ENCODE measurements at places on chromosomes 3 and 15. TPM values are rescaled to one million over a fixed set of nuclear protein-coding genes. Genes with fewer than 3 reads are reported as not detected.

- DNase-seq, result no peak
Measured at GRCh38 chr3:153169793-153170383, 7.9 kb downstream of the RAP2B start.

Gene CYP19A1
- not detected for polyA plus RNA-seq

DNA sequence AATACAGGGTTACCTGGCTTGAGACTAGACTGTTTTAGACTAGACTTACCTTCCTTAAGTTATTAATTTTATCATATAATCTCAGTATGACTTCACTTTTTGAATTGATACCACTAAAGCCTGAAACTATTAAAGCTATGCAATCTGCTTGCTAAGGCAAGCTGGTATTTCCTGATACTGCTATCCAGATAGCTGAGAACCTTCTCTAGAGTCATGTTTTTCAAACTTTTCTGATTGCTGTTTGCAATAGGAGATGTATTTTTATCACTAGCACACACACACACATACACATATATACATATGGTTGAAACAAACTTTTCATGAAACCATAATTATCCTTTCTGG lies 9.3 kb upstream of the MAGI1 start:
- DNase-seq, result peak; percentile 43

GRCh38 chr3:122055215-122055614 lies at the start of gene CD86:
Gene CD86 (plus strand): TSS chr3:122055362. CDS start chr3:122055490, 128 bp downstream.
- DNase-seq, result no peak

- no peak for DNase-seq
Measured at GRCh38 chr3:97884586-97885123, 62.8 kb downstream of the CRYBG3 start.

DNA sequence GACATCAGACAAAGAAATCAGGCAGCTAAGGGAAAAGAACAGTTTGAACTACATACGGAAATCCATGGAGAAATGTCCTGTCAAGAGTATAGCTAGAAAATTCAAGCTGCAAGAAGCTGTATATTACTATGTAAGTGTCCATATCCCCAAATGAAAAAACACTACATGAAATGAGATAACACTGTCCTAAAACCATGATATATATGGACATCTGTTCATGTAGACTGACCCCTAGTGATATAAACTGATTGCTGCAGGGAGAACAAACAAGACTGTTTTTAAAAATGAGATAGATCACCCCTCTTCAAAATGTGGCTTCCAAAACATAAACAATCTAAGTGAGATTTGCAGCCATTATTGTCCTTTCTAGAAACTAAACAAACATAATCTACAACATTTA lies 985.6 kb downstream of the EPHA3 start:
- no peak for DNase-seq

Gene RABL3
- 2.6 TPM for polyA plus RNA-seq

Gene FBLN2
- polyA plus RNA-seq, result 2.3 TPM

DNA sequence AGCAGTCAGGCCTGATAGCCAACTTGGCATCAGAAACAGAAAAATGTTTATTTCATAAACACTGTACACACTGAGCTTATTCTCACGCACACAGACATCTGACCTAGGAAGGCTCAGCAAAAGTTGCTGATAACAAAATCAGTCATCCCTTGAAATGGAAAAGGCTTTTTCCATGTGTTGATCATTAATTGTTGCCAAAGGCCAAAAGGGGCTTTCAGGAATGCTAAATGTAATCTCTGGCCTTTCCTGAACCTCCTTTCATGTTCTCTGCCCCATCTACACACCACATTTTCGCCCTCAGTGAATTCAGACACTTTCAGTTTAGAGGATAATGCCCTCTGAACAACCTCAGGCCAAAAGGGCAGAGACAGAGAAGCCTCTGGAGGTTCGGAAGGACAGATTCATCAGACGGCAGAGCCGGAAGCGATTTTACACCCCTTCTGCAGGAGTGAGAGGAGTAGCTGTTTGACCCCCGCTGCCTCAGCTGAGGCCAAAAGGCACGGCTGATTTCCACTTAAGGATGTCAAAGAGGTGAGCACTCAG lies 14.5 kb downstream of the RTP4 start:
- peak; percentile 41 for DNase-seq

DNA sequence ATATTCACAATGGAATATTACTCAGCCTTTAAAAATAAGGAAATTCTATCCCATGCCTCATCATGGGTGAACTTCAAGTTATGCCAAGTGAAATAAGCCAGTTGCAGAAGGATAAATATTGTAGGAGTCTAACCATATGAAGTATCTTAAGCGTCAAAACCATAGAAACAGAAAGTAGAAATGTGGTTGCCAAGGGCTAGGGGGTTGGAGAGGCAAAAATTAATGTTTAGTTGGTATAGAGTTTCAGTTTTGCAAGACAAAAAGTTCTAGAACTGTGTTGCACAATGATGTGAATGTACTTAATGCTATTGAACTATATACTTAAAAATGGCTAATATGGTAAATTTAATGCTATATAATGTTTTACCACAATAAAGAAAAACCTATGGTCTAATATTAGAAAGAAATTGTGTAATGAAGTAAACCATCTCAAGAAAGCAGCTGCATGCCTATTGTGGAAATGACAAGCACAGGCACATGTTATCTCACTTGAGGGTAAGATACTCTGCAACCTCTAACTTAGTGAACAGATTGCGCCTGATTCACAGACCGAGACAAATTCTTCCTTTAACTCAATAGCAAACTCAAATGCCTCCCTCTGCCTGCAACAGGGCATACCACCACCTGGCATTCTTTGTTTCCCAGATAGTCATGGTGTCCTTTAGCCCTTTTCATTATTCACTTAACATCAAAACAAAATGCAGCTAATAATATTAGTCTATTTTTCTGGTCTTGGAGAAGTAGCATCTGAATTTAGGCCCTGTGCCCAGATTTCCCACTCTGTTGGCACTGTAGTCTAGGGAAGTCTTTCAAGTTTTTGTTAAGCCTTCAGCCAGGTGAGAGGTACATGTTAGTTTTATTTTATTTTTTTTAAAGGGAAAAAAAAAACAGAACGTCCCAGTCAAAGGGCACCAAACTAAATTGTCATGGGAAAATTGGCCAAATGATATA lies 80.2 kb upstream of the ACP3 start:
- DNase-seq, result no peak

Gene IGF2BP2
- polyA plus RNA-seq, result 5.6 TPM

Gene HCN4
- not detected for polyA plus RNA-seq

Gene CPNE9
- not detected for polyA plus RNA-seq

- DNase-seq, result peak; percentile 76
Measured at GRCh38 chr3:3170998-3171397, 8.5 kb downstream of the CRBN start.

Gene IQCF5
- not detected for polyA plus RNA-seq

- DNase-seq, result no peak
Measured at GRCh38 chr3:66639809-66640356, 139.1 kb upstream of the LRIG1 start.

- DNase-seq, result no peak
Measured at GRCh38 chr15:70504299-70504951, 258.9 kb downstream of the UACA start.

DNA sequence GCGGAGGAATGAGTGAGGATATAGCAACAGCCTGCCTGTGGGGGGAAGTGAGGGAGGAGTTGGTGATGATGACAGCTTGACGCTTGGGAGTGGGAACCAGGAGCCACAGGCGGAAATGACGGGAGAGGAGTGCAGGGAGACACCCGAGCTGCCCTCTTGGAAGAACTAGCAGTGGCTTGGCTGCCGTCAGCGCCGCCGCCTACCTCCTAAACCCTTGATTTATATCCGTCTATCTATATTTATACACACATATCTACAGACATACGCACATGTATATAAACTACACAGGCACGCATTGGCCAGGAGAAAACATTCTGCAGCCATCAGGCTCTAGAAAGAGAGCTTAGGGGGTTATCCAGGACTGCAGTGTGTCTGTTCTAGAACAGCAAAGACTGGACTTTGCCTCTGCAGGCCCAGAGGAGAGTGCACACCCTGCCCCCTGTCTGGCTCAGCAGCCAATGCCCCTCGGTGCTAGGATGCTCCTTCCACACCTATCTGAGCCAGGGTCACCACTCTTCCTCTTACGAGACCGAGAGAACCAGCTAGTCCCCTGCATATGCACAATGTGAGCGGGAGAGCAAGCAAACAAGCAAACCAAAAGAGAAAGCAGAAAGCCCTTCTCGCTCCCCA lies 45.3 kb upstream of the MAGEF1 start:
- peak; percentile 26 for DNase-seq

DNA sequence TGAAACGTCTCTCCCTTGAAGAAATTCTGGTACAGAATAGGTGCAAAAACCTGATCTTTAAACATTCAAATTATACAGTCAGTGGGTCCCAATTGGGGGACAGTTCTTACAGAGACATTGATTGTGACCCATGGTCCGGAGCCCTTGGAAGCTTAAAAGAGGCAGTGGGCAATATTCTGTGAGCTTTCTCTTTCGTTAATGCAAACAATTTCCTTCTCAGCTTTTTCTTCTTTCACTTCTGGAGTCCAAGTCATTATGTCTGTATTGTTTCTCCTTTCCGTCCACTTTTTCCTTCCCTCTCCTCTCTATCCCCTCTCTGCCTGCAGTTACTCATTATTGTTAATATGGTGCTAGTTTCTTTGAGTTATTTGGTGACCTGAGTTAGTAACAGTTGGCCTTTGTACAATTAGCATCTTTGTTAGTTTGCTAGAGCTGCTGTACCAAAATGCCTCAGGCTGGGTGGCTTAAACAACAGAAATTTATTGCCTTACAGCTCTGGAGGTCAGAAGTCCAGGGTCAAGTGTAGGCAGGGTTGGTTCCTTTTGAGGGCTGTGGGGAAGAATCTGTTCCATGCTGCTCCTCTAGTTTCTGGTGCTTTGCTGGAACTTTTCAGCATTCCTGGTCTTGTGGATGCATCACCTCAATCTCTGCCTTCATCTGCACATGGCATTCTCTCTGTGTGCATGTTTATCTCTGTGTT lies 102.6 kb downstream of the GMPS start:
- DNase-seq, result no peak

DNA sequence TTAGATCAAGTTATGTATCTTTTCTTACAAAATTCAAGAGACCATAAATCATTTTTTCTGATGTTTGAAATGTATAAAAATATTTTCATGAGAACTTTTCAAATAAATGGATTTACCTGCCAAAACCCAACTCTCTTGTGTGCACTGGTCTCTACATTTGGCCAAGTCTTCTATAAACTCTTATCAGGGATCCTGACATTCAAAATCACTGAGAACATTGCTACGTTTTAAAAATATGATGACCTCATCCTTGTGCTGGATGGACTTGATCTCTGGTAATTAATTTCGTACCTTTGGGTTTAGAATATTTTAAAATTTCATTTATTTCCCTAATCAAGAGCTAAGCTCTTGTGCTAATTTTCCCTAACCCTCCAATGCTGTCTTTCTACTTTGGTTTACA lies 127.4 kb downstream of the ATP8B4 start:
- DNase-seq, result no peak

Gene GPR160
- polyA plus RNA-seq, result 0.35 TPM

Gene UROC1
- not detected for polyA plus RNA-seq

- no peak for DNase-seq
Measured at GRCh38 chr15:43845421-43845820, 18.6 kb downstream of the WDR76 start.

GRCh38 chr3:14823910-14824629 lies 5.3 kb downstream of the FGD5 start:
- DNase-seq, result no peak

Gene WNT7A
- polyA plus RNA-seq, result not detected

DNA sequence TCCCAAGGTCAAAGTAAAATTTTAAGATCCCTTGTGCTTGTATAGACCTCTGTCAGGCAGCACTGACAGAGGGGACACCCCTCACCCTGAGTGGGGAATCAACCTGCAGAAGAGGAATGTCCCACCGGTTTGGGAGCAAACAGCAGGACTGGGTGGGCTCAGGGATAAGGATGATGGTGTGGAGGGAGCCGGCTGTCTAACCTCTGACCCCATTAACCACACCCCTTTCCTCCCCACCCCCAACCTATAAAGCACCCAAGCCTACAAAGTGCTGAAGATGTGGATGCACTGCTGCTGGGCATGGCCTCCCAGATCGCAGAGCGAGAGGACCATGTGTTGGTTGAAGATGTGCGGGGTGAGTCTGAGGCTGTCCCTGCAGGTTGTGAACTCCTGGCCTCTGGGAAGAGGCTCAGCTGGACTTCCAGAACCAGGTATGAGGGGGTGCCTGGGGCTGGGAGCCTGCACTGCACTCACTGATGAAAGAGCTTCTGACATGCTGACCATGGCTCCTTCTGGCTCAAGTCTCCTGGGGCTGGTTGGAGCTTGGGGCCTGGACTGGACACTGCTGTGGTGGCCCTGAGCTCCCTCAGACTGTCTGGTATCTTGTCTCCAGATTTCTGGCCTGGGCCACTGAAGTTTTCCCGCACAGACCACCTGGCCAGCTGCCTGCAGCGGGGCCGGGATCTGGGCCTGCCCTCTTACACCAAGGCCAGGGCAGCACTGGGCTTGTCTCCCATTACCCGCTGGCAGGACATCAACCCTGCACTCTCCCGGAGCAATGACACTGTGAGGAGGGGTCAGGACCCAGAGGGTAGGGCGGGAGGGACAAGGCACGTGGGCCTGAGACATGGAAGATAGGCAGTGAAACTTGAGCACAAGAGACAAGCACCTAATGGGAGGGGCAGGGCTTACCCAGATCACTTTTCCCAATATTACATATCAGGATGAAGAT lies 9.3 kb downstream of the DUOX1 start:
- no peak for DNase-seq

DNA sequence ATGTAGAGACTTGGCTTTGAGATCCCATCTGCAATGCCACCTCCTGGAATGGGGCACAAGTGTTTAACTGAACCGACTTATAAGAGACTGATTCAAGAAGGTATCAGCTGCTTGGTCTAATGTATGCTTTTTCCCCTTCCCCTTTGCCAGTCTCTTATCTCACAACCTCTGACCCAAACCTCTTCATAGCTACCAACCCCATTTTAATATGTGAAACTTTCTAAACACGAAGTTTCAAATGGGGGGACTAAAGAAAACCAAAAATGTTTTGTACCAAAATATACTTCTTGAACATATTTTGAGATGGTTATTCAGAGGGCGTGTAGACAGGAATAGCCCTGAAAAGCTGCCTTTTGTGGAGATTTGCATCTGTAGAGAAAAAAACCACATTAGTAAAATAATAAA lies 73.1 kb downstream of the OXSM start:
- DNase-seq, result no peak

Gene NAA80
- polyA plus RNA-seq, result 13.1 TPM

- no peak for DNase-seq
Measured at GRCh38 chr3:54053211-54053610, 69.1 kb upstream of the CACNA2D3 start.

DNA sequence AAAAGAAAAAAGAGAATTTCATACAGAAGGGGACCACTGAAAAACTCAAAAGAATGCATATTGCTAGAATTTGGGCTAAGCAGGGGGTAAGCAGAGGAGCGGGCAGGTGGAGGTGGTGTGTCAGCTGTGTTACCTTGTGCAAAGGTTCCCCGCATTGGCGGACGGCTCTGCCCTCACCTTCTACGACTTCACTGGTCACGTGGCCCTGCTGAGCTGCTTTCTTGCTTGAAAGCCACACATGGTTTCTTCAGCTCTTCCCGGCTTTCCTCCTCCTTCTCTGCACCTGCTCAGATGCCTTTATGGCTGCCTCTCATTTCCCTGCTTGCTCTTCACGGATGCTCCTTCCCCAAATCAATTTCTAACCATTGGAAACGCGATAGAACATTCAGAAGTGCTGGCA lies 30.5 kb downstream of the FAH start:
- no peak for DNase-seq

GRCh38 chr15:99509686-99510461 lies 55.9 kb upstream of the MEF2A start:
- DNase-seq, result peak; percentile 29

GRCh38 chr3:38006031-38006430 lies 15.4 kb downstream of the VILL start:
- DNase-seq, result no peak

Gene CCK
- not detected for polyA plus RNA-seq
